Esophagus squamous epithelium (tissue), 5 donors: ENCODE measurements at places on chromosomes 13 and 19. TPM values are rescaled to one million over a fixed set of nuclear protein-coding genes. Genes with fewer than 3 reads are reported as not detected.

NLRP9 gene
- total RNA-seq = not detected

SDHAF1 gene
- total RNA-seq = 40.1 TPM

ZNF296 gene
- total RNA-seq = 5.0 TPM

CD79A gene
- not detected for total RNA-seq

DNA sequence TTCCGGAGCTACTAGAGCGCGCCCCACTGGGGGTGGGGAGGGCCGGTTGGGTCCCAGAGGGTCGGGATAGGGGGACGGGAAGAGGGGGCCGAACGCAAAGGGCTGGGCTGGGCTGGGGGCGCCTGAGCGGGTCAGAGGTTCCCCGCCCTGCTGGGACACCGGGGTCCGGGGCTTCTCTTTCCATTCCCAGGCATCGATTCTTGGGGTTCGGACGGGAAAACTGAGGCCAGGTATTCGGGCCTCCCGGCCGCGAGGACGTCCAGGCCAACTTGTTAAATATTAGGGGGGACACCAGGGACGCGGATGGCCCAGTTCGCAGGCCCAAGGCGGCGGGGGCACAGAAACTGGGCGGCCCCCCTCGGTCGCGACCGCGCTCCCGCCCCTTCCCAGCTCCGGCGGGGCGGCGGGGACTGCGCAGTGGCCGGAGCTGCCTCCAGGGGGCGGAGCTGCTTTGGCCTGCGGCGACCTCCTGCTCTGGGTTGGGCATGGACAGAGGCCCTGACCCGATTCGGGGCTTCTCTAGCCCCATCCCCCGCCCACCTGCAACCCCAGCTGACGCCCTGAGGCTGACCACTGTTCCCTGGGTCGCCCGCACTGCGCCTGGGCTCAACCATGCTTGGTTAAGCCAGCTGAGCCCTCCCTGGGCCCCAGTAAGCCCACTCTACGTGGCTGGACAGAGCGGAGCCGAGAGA lies 1.2 kb upstream of the KLF16 start:
- H3K27me3 ChIP-seq = no peaks in the 10 kb centered on the region
- H3K4me3 ChIP-seq = peak overlapping the region; percentile 87
- peak overlapping the region; percentile 95 for H3K27ac ChIP-seq
- no peak for DNase-seq
- H3K36me3 ChIP-seq = no peaks in the 10 kb centered on the region
- peaks cover 28% of the 10 kb centered on the region for H3K4me1 ChIP-seq

DNA sequence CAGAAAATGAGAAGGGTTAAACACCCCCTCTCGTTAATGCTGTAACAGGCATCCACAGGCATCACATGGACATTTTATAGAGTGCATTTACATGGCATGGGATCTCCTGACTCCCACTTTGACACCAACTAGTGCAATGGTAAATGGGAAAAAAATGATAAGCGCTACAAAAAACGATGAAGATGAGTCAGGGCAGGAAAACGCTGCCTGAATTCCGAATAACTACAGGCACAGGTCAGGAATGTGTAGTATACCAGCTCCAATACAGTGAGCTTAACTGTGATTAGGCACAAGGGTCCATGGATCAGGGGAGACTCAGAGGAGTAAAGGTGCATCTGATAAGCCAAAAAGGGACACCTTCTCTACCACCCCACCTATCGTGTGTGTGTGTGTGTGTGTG lies 223.6 kb downstream of the FOXO1 start:
- H3K27ac ChIP-seq = no peak overlapping the region
- no peak overlapping the region for H3K4me3 ChIP-seq
- H3K36me3 ChIP-seq = no peaks in the 10 kb centered on the region
- no peak for DNase-seq

DNA sequence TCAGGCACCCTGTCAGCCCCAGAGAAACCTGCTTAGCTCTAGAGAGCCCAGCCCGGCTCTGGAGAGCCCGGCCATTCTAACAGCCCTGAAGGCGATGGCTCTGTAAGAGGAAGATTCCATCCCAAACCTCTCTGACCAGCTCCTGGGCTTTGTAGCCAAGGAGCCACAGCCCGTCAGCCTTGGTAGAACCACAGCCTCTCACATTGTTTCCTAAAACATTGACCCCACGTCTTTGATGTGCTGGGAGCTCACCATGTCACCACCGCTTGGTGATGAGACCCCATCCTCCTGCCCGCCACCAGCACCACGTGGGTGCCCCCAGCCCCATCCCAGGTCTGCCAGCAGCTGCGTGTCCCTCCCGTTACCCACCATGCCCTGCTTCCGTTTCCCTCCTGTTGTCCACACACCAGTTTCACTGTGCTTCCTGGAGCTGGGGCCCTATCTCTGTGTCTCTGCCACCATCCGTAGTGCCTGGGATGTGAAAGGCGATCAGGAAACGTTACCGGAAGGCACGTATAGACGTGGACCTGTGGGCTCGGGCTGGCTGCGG lies 94.2 kb upstream of the MCF2L start:
- no peak overlapping the region for H3K27ac ChIP-seq
- no peaks in the 10 kb centered on the region for H3K27me3 ChIP-seq
- no peak for DNase-seq
- H3K4me3 ChIP-seq = no peak overlapping the region
- peaks cover 11% of the 10 kb centered on the region for H3K4me1 ChIP-seq
- peaks cover 4% of the 10 kb centered on the region for H3K36me3 ChIP-seq

DNA sequence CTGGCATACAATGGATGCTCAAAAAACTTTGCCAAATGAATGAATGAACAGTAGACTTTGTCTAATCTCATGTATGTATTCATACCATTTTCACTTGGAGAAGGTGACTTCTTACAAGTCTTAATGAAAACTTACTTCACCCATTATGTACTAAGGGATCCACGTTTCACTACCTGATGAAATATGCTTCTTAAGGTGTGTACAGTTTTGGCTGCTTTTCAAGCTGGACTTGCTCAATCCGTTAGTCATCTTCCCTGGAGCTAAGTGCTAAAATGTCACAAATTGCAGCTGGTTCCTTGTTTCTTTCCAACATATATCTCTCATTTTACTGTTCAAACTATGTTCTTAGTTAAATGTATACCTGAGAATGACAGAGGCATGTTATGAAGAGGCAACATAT lies 4.2 kb upstream of the CCNA1 start:
- H3K27me3 ChIP-seq = peaks cover 14% of the 10 kb centered on the region
- no peak overlapping the region for H3K4me3 ChIP-seq
- peaks cover 25% of the 10 kb centered on the region for H3K4me1 ChIP-seq
- DNase-seq = no peak
- no peaks in the 10 kb centered on the region for H3K36me3 ChIP-seq

DNA sequence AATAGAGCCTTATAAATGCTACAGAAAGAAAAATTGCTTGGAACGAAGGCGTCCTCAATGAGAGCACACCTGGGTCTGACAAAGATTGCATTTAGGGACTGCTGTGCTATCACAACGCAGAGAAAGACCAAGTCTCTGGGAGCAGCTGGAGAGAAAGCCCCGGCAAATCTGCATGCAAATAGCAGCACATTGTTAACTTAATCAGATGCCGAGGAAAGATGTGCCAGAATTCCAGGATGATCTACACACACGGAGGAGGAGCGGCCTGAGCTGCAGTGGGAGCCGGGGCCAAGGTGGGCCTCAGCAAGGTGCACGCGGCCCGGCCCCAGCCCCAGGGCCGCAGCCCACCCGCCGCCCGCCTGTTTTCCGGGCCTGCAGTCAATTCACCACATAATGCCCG lies 1.4 kb downstream of the ZNF536 start:
- H3K4me1 ChIP-seq = no peaks in the 10 kb centered on the region
- no peak for DNase-seq
- no peaks in the 10 kb centered on the region for H3K27me3 ChIP-seq
- no peaks in the 10 kb centered on the region for H3K36me3 ChIP-seq
- peak overlapping the region; percentile 69 for H3K27ac ChIP-seq
